Bone marrow (tissue), 2 donors: ENCODE measurements at places on chromosomes 5 and 9.

GRCh38 chr9:97475059-97475458 lies 26.4 kb upstream of the TMOD1 start:
- DNase-seq: no peak

DNA sequence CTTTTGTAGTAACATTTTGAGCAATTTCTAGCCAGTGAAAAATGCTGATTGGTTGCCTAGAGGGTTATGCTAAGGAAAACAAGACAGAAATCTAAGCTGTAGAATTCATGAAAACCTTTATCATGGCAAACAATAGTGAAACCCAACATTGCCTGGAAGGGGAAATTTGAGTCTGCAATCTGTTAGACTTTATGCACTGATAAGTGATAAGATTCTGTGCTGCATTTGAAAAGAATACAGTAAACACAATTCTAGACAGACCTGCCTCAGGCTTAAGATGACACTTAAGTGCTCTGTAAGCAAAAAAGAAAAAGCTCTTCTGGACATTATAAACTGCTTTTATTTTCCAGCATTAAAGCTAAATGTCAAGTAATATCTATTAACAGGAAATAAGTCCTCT lies 519.3 kb downstream of the ISL1 start:
- no peak for DNase-seq

GRCh38 chr5:150397146-150397781 lies 15.4 kb downstream of the CD74 start:
- no peak for DNase-seq

DNA sequence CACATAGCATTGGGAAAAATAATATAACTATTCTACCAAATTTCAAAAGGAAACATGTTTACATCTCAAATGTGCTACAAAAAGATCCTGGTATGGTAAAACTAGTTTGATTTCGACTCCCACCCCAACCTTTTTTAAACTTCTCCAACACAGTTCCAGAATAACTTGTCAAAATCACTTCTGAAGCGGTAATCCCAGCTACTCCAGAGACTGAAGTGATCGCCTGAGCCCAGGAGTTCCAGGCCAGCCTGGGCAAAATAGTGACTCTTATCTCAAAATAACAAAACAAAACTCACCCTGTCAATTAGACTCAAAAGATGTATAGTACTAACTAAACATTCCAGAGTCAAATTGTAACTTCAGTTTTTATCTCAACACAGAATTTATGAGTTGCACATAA lies 71.3 kb upstream of the RNF38 start:
- no peak for DNase-seq

- no peak for DNase-seq
These were observed 16.1 kb upstream of the FRRS1L start for GRCh38 chr9:109182940-109183798.
